Stimulated activated CD4-positive, alpha-beta T cell treated with anti-CD3 and anti-CD28 coated beads, Interleukin-12 subunit alpha, Interleukin-12 subunit beta, amount 100 ng/mL, for 4 hours (primary cell): ENCODE measurements at places on chromosomes 16 and 17.

- DNase-seq, result no peak
These were observed 3.8 kb downstream of the CENPV start for GRCh38 chr17:16349431-16349830.

GRCh38 chr17:71192039-71192555, 928.7 kb upstream of the SOX9 start:
- no peak for DNase-seq

- no peak for DNase-seq
These were observed 413.4 kb downstream of the KCNJ2 start for GRCh38 chr17:70582777-70583176.

GRCh38 chr16:31352376-31353115, 2.4 kb upstream of the ITGAX start:
- DNase-seq, result no peak

DNA sequence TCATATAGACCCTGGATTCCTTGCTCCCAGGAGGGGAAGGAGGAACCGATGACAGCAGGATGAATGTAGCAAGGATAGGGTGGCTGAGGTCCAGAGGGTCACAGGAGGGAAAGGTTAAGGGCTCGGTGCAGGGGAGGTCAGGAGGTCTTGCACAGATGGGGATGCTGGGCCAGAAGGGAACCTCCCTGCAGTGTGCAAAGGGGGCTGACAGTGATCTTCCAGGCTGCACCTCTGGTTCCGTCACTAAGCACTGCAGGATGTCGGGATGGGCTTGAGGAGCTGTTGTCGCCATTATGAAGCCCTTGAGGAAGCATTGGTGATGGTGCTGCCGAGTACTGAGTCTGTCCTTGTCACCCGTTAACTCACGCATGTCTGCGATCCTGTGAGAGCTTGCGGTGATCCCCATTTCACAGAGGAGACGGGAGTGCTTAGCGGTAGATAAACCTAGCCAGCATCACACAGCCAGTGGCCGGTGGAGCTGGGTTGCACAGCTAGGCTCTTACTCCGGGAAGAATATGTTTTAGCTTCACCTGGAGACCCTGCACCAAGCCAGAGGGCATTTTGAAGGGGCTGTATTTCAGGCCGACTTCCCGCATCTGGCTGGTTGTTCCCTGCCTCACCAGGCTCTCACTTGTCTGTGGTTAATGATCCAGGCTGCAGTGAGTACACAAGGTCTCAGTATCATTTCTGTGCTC, 120.4 kb downstream of the SNX29 start:
- no peak for DNase-seq
